ENCODE measurements at places on chromosomes 1 and 21.

DNA sequence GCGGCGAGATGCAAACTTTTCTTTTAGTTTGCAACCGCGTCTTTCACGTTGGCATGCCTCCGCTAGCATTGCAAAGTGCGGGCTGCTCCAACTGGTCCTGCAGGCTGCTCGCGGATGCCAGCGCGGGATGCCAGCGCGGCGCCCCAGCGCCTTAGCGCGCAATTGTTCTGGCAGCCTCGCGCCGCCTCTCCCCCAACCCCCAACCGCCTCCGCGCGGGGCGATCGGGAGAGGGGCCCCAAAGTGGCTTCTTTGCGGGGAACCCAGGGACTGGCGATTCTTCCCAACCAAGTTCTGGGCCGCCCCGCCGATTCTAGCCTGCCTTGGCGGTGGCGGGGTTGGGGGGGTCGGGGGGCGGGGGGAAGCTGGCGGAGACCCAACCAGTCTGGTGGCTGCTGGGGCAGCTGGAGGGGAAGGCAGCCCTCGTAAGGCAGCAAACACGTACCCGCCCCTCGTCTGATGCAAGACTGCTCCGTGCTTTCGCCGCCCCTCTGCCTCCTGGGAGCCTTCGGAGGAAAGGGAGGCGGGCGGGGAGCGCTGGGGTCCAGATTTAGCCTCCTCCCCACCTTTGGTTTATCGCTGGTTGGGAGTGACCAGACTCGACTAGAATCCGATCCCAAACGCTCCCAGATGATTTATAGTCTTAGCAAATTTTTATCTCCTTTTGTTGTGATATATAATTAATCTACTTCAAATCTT lies 756 bp downstream of the PHGDH start:
- DNase-seq, result peak; percentile 65

GRCh38 chr1:4634793-4635406 lies 19.5 kb upstream of the AJAP1 start:
- DNase-seq, result no peak

DNA sequence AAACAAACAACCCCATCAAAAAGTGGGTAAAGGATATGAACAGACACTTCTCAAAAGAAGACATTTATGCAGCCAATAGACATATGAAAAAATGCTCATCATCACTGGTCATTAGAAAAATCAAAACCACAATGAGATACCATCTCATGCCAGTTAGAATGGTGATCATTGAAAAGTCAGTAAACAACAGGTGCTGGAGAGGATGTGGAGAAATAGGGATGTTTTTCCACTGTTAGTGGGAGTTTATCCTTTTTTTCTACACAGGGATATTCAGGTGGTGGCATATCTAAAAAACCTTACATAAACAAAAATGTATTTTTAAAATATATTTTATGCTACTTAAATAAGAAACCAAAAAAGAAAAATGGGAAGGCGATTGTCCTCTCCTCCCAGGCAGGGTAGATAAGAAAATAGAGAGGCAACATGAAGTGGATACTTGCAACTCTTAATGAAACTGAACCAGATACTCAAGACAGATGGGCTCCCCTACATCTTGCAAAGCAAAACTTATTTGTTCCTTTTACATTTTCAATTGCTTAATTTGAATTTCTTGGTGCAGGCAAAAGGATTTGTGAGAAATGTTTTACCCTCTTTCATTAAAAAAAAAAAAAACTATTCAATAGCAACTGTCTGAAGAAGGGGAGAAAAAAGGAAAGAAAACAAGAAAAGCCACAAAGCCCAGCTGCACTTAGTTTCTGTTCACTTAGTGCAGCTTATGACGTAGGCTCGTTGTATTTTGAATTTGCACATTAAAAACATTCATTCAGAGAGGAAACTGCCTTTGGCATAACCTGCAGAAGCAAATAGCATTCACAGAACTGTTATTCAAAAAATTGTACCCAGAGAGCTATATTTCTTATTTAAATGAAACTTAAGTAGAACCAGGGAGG lies 36.9 kb upstream of the RGS1 start:
- DNase-seq, result no peak

DNA sequence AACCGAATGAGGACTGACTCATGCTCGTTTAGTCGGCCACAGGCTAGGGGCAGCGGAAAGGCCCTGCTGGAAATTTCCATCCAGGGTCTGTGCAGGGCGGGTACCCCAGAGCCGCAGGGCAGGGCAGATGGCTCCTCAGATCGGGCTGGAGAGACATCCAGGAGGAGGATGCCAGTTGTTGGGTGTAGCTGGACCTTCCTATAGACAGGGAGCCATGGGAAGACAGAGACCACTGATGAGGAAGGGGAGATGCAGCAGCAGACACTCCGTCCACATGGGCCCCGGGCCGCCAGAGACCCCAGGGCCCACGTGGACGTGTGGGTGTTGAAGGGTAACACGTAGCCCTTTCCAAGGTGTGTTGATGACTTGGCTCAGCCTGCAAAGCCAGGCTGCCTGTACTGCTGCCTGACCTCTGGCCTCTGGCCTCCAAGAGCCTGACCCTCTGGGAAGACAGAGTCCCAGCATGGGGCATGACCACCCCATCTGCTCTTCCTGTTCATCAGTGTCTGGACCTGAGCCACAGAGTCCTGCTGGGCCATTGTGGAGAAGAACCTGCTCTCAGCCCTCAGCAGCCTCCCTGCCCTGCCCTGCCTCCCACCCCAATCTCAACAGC lies 4.8 kb downstream of the GNG4 start:
- DNase-seq, result no peak

DNA sequence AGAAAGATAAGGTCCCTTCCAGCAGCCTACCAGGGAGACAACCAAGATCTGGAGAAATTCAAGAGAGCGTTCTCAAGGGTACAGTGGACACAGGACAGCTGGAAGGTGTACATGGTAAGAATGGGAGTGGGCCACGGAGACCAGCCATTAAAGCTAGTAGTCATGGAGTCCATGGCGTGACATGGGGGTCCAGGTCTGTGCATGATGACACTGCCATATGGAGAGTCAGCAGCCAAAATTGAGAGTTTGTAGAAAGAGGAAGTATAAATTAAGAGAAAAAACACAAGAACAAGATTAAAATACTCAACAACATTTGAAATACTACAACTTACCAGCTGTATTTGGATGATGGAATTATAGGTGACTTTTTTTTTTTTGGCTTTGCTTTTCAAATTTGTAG lies 7.9 kb upstream of the LORICRIN start:
- no peak for DNase-seq

GRCh38 chr1:193184776-193185175 lies 1.6 kb downstream of the B3GALT2 start:
- no peak for DNase-seq

DNA sequence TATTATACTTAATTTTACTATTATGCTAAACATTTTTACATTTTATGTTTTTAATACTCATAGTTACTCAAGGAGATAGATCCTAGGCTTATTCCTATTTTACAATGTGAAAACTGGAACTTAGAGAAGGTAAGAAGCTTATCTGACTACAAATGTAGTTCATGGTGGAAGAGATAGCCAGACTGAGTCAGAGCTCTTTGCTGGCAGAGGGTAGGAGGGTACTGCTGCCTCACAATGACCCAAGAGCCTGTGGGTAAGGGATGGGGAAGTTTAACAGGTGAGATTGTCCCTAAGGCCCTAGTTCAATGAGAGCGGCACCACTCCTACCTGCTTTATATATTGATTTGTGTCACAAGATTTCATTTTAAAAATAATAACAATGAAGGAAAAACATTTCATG lies 34.1 kb upstream of the NEK7 start:
- no peak for DNase-seq

- no peak for DNase-seq
These were observed 11.3 kb downstream of the NBPF3 start for GRCh38 chr1:21451212-21451611.

DNA sequence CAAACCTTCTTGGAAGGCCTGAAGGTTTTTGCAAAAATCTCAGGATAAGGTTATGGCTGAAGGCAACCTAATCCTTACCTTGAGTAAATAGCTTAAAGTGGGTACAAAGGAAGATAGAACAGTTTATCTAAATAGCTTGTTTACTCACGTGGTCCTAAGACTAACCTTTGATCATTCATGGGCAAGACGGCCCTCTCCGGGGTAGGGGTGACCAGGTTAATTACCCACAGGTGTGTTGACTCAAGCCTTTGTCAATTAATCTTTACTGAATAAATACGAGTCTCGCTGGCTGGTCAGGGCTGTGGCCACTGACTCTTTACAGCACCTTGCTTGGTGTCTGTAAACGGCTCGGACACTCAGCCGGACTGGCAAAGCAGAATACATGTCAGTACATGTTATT lies 10.8 kb downstream of the AADACL4 start:
- DNase-seq, result no peak

- DNase-seq, result no peak
These were observed 5.4 kb downstream of the JUN start for GRCh38 chr1:58778385-58779000.

GRCh38 chr1:155191904-155192303 lies 15.8 kb downstream of the THBS3 start:
- no peak for DNase-seq

- DNase-seq, result no peak
These were observed 18.2 kb downstream of the CENPF start for GRCh38 chr1:214621236-214621635.

GRCh38 chr1:97093741-97094140 lies 372.2 kb downstream of the PTBP2 start:
- no peak for DNase-seq

- DNase-seq, result no peak
These were observed 7.0 kb upstream of the C1orf146 start for GRCh38 chr1:92210701-92211100.

- DNase-seq, result no peak
These were observed 549.6 kb downstream of the KIF26B start for GRCh38 chr1:245704341-245704740.

GRCh38 chr21:15964236-15964855 lies 234.6 kb downstream of the USP25 start:
- DNase-seq, result no peak

DNA sequence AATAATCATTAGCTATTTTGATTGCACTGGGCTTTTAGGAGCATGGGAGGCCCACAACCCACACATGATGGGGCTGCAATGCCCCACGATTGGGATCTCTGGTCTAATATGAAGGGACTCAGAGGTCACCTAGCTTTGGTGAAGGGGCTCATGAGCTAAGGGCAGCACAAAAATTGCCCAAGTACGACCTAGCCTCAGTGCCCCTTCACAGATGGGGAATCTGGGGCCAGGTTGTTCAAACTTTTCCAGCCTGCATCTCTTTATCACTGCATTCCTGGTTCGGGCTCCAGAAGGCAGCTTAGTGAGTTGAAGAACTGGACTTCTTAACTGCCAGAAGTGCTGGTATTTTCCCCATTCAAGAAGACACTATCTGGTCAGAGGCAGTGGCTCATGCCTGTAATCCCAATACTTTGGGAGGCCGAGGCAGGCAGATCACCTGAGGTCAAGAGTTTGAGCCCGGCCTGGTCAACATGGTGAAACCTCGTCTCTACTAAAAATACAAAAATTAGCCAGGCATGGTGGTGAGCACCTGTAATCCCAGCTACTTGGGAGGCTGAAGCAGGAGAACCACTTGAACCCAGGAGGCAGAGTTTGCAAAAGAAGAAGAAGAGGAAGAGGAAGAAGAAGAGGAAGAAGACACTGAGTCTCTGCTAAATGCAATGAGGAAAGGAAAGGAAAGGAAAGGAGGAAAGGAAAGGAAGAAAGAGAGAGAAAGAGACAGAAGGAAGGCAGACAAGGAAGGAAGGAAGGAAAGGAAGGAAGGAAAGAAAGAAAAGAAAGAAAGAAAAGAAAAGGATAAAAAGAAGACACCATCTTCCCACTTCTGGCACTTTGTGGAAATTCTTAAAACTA lies 258.5 kb upstream of the IRF2BP2 start:
- DNase-seq, result no peak

GRCh38 chr1:183589874-183590243 lies 400 bp downstream of the NCF2 start:
- DNase-seq, result no peak

- no peak for DNase-seq
These were observed 484.5 kb upstream of the TMPRSS15 start for GRCh38 chr21:18887922-18888602.

DNA sequence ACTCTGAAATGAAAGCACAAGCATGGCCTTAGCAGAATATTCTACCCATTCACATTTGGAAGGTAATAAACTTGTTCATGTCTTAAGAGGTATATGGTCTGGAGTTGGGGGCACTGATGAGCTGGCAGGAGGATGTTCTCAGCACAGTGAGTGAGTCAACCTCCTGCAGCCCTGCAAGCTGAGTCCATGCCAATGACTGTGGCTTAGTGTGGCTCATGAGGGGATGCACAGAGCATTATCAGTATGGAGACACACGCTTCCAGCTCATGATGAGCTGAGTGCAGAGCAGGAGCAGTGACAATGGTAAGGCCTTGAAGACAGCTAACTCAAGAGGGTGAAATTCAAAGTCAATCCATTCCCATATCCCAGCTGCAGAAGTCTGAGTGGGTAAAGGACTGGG lies 102.3 kb downstream of the TNFSF18 start:
- no peak for DNase-seq

DNA sequence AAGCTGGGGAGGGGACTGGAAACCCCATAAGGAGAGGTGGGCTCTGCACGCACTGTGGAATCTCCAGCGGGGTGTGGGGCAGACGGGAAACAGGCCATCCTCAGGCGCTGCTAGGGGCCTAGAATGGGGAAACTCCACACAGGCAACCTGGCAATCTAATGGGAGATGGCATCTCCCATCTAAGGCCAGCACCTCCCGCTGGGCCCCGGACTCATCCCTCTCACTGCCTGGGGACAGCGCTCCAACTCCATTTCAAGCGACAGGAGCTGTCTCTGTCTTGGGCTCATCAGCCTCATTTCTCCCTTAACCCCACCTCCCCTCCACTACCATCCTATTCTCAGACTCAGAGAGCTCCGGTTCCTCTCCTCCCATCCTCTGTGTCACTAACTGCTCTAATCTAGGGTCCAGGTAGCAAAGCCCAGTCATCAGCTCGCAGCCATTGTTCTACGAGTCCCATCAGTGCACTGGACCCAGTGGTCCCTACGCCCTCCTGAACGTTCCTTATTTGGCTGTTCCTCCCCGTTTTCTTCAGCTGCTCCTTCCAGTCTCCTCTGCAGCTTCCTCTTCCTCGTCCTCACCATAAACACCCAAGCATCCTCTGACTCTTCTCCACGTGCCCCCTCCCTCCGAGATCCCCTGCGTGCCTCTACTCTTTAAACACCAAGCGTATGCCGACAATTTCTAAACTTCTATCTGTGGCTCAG lies 93.4 kb upstream of the CASZ1 start:
- DNase-seq, result no peak

Data from neuronal stem cell (in vitro differentiated cells).